ENCODE measurements at places on chromosomes 1 and 21.

- no peak for DNase-seq
Observed at GRCh38 chr21:29177800-29178199, 47.4 kb downstream of the MAP3K7CL start.

DNA sequence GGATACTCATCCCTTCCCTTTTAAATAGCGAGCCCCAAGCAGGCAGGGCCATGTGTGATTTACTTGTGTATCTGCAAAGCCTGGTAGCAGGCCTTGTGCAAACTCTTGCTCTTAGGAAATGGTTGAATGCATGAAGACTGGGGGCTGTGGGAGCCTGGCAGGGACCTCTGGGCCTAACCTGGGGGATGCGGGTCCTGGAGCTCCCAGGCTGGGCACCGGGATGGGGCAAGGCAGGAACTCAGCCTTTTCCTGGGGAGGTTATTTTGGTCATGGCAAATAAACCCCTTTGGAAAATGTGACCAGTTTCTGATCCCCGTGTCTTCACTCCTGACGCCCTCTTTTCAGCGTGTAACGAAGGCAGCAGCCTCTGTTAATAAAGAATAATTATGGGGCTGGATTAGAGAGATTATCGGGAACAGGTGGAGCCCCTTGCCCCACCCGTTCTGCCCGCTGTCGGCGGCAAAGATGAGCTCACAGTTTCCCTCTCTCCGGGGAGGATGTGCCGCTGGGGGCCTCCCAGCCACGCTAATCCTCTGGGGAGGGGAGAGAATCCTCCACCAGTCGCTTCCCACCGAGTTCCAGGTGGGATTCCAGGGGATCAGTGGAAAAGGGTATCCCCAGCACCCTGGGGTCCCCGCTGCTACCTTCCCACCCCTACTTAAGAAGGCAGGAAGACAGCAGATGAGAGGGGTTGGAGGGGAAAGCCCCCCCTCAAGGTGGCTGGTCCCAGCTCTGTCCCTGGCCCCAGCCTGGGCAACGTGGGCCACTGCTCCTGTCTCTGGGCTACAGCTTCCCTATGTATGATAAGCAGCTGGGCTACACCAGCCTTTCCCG lies 69.7 kb upstream of the WNT4 start:
- DNase-seq: no peak

GRCh38 chr21:43873673-43874072 lies 8.7 kb downstream of the AGPAT3 start:
- DNase-seq: no peak

- no peak for DNase-seq
Observed at GRCh38 chr21:18655931-18656330, 252.3 kb upstream of the TMPRSS15 start.

GRCh38 chr1:164856381-164856780 lies 297.4 kb downstream of the PBX1 start:
- DNase-seq: no peak

- no peak for DNase-seq
Observed at GRCh38 chr1:228500143-228500734, 13.1 kb downstream of the RNF187 start.

GRCh38 chr1:51284487-51284954 lies 45.8 kb downstream of the TTC39A start:
- DNase-seq: no peak

GRCh38 chr1:43978551-43979260 lies at the start of gene B4GALT2:
B4GALT2 (plus strand) TSS chr1:43979210; CDS start chr1:43981161, 1,951 bp downstream.
- DNase-seq: peak; percentile 28

DNA sequence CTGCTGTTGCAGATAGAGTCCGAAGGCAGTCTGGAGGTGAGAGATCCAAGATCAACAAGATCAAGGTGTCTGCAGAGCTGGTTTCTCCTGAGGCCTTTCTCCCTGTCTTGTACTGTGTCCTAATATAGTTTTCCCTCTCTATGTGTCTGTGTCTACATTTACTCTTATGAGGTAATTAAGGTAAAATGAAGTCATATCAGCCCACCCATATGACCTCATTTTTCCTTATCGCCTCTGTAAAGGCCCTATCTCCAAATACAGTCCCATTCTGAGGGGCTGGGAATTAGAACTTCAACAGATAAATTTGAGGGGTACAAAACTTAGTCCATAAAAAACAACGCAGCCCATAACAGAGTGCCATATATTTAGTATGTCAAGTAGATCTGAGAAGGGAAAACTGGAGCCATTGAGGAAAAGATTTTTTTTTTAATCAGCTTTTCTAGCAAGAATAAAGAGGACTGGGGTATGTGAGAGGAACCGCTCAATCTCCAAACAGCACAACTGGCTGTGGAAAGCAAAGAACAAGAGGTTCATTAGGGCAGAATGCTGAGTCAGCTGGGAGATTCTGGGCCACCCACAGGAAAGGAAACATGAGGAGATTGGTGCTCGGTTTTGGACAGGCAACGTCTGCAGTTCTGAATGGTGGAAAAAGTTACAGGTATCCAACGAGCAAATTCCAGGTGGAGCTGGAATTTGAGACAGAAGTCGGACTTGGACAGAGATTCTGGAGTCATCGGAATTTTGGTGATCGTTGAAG lies 65.7 kb downstream of the MAP3K21 start:
- no peak for DNase-seq

- DNase-seq: no peak
Observed at GRCh38 chr1:119228335-119229080, 88.1 kb upstream of the WARS2 start.

DNA sequence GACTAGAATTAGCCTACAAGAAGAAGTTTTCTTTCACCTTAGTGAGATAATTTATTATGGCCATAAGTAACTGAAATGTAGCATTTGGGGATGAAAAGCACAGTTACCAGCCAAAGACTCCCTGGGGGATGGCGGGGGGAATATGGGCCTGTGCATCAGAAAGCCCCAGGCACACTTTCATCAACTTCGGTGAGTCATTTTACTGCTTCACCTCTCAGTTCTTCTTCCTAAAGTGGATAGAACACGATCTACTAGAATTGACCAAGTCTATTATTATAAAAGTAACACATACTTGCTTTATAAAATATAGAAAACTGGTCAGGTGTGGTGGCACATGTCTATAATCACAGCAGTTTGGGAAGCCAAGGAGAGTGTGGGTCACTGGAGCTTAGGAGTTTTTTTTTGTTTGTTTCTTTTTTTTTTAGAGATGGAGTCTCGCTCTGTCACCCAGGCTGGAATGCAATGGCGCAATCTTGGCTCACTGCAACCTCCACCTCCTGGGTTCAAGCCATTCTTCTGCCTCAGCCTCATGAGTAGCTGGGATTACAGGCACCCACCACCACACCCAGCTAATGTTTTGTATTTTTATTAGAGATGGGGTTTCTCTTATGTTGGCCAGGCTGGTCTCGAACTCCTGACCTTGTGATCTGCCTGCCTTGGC lies 141.8 kb downstream of the ZZZ3 start:
- DNase-seq: peak; percentile 80

- no peak for DNase-seq
Observed at GRCh38 chr1:30743584-30744059, 14.0 kb downstream of the LAPTM5 start.

DNA sequence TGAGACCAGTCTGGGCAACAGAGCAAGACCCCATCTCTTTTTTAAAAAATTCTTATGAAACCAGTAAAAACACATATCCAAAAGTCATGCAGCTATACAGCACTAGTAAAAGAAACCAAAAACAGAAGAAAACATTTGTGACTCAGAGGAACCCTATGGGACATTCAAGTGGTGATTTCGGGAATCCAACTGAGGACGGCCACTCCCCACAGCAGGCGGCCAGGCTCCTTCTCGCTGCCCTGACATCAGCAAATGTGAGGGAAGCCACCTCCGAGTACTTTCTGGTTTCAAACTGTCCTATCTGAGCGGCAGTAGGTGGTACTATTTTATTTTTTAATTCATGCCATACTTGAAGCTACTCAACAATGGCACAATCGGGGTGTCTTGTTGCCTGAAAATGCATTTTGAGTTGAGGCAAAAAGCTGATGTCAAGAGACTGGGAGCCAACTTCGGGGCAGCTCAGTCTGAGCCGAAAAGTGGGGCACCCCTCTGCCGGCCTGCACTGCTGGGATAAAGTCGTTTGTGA lies 3.3 kb downstream of the SUMO3 start:
- DNase-seq: no peak

GRCh38 chr1:4306559-4307467 lies 347.6 kb upstream of the AJAP1 start:
- DNase-seq: no peak

DNA sequence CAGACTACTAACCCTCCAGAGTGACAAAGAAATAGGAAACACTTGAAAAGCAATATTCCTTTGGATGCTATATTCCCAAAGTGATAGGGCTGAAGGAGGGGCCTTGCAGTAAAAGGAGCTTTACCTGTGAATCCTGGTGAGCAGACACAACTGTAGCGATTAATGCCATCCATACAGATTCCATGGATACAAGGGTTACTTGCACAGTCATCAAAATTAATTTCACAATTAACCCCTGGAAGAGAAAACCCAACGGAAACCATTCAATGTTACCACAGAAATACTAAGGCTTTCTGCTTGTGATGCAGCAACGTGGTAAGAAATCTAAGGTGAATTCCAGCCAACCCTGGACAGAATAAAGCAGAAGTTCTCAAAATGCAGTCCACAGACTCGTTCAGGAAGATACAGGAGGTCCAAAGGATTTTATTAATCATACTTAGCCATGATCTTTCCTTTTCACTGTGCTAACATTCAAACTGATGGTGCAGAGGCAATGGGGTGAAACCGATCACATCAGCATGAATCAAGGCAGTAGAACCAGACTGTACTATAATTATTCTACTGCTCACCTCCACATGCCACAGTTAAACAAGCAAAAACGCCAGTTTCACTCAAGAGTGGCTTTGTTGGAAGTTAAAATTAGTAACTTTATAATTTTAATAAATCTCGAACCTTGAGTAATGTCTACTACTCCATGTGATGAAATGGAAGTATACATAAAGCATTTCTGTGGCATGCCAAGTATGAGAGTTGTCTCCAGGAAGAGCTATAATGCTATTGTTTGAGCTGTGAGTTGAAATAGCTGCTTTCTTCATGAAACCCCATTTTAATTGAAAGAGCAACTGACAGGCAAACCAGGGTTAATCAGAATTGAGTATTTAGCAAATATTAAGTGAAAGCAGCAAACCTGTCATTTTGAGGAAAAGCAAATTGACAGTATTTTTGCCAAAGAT lies 63.2 kb upstream of the ADAM30 start:
- DNase-seq: no peak

- DNase-seq: no peak
Observed at GRCh38 chr1:228337031-228337564, 69.5 kb downstream of the TRIM11 start.

- peak; percentile 55 for DNase-seq
Observed at GRCh38 chr1:41241354-41241748, 755 bp downstream of the SCMH1 start.

GRCh38 chr1:53410100-53410541 lies 49.1 kb upstream of the DMRTB1 start:
- no peak for DNase-seq

DNA sequence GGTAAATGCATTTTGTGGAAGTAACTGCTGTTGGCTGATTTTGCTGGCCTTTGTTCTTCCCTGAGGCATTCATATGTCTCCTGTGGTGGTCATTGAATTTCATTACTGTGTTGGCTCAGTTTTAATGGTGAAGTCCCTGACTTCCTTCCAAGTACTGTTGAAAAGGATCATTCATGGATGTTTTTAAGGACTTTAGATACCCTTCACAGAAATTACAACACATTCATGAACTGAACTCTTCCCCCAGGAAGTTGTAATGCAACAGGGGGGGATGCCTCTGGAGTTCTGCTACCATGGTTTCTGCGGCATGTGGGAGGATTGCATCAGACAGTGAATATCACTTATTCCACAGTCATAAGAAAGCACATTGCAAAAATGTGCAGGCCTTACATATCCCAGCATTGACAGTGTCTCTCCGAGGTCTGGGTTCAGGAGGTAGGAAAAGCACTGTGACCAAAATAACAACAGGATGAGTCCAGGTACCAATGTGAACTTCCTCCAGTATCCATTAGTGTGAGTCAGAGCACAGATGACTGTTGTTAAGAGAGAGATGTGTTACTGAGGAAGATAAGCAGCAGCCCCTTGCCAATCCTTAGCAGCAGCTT lies 2.1 kb upstream of the RAB3GAP2 start:
- DNase-seq: peak; percentile 78

Measured in AG10803 (cell line).